Chondrocyte (in vitro differentiated cells): ENCODE measurements at places on chromosomes 16 and 17. TPM values are rescaled to one million over a fixed set of nuclear protein-coding genes. Genes with fewer than 3 reads are reported as not detected.

EVPL gene
- not detected in 3 replicates for total RNA-seq

CRYBA1 gene
- not detected in 3 replicates for total RNA-seq

SPATA22 gene
- total RNA-seq = not detected in 3 replicates

TNP2 gene
- not detected in 3 replicates for total RNA-seq

- no peak for DNase-seq
- peaks cover 8% of the 10 kb centered on the region for H3K27me3 ChIP-seq
- peaks cover 3% of the 10 kb centered on the region for H3K4me1 ChIP-seq
- H3K36me3 ChIP-seq = no peaks in the 10 kb centered on the region
- H3K4me3 ChIP-seq = no peak overlapping the region
Observed at GRCh38 chr16:27112093-27112811, 45.5 kb downstream of the C16orf82 start.

GRCh38 chr17:79799174-79799537 is 2.3 kb upstream of the CBX8 start:
- H3K4me1 ChIP-seq = peaks cover 31% of the 10 kb centered on the region
- peaks cover 1% of the 10 kb centered on the region for H3K36me3 ChIP-seq
- H3K27me3 ChIP-seq = peaks cover 33% of the 10 kb centered on the region
- no peak overlapping the region for H3K4me3 ChIP-seq
- H3K27ac ChIP-seq = no peak overlapping the region
- no peak for DNase-seq

DNA sequence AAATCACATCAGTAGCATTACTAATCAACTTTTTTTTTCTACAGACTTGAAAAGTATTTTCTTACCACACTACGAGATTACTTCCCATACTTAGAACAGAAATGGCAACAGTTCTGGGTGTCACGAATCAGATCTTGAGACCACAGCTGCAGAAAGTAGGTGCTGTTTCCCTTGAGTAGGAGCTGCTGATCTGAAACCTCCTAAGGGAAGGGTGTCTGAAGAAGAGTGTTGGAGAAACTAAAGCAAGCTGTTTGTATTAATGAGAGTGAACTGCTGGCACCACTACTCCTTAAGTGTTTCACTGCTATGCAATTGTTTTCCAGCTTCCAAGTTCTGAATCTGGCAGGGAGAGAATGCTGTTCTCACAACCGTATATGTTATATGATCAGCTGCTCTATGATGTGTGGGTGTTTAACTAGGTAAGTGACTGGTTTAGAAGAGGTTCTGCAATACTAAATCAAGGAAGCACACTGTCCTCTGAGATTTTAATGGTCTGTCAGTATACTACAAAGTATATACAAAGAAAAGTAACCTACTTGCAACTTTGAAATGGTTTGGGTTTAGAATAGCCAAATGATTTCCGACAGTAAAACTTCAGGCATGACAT is 3.3 kb downstream of the ZNF652 start:
- DNase-seq = no peak
- peak overlapping the region; percentile 20 for H3K27ac ChIP-seq
- peaks cover 37% of the 10 kb centered on the region for H3K4me1 ChIP-seq
- H3K27me3 ChIP-seq = no peaks in the 10 kb centered on the region
- H3K4me3 ChIP-seq = no peak overlapping the region

DNA sequence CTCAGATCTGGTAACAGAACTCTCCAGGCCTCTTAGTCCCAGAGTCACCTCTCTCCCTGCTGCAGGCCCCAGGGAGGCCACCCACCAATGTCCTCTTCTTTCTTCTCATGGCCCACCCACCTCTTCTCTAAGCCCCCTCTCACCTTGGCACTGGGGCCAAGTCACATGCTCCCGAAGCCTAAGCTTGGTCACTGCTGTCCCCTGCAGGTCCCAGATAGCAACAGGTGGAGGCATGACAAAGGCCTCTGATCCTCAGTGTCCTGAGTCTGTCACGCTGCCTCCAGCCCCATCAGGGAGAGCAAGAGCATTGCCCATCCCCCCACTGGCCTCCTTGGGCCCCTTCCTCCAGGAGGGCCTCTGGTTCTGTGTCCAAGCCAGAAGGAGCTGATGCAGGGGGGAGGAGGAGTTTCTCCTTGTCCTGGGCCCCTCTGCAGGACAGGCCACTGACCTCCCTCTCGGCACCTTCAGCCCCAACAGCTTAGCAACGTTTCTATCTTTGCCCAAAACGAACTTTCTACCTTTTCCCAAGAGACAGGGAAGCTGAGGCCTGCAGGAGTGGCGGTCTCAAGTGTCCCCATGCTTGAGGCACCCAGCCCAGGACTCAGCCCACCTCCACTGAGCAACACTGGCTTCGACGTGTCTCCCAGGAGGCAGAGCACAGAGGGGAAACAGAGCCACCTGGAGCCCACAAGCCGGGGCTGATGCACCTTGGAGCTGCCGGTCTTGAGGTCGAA is 8.6 kb downstream of the P2RX1 start:
- no peak overlapping the region for H3K4me3 ChIP-seq
- no peaks in the 10 kb centered on the region for H3K36me3 ChIP-seq
- H3K27ac ChIP-seq = no peak overlapping the region
- H3K27me3 ChIP-seq = no peaks in the 10 kb centered on the region
- H3K4me1 ChIP-seq = no peaks in the 10 kb centered on the region

DNA sequence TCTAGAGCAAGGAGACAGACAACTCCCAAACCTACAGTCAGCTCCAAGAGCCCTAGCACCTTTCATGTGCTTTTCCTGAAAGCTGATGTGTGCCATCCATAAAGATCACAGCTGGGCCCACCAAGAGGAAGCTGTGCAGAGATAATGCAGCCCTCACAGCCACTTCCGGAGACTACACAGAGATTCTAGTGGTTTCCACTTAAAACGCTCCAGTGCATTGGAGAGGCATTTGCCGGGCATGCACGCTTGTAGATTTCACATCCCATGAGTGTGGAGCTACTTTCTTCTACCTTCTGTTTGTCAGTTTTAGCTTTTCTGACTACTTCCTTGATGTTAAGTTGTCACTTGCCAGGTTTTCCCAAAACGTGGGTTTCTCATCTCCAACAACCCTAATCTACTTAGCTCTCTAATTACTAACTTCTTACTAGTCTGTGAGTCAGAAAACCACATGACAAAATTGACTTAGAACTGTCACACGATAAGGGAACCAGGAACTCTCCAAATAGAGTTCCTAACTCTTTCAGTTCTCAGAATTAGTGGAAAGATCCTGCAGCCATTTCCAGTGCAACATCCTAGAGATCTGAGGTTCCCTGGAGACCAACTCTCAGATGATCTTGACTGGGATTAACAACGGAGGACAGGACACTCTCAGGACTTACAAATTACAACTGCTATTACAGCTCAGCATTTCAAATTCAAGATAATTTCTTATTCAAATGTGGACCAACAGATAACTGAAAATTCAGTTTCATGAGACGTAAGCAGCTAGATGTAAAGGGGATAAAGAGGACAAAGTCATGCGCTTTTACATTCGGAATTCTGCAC is 28.6 kb downstream of the PMP22 start:
- H3K27me3 ChIP-seq = no peaks in the 10 kb centered on the region
- no peak overlapping the region for H3K27ac ChIP-seq
- peaks cover 43% of the 10 kb centered on the region for H3K36me3 ChIP-seq
- DNase-seq = no peak

DNA sequence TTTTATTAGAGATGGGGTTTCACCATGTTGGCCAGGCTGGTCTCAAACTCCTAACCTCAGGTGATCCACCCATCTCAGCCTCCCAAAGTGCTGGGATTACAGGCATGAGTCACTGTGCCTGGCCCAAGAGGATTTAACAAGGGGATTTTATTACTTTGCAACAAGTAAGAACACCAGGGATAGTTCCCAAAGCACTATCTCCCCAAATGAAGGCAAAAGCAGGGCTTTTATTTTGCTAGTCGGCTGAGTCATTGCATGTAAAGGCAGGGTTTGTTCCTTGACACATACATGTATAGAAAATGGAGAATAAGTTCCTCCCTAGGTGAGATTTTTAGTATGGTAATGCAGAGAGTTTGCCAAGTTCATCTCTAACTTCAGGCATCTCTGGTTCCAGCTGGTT is 24.0 kb downstream of the REXO5 start:
- no peaks in the 10 kb centered on the region for H3K27me3 ChIP-seq
- H3K4me1 ChIP-seq = peaks cover 4% of the 10 kb centered on the region
- H3K4me3 ChIP-seq = no peak overlapping the region
- peaks cover 10% of the 10 kb centered on the region for H3K36me3 ChIP-seq
- H3K27ac ChIP-seq = no peak overlapping the region
- DNase-seq = no peak

- peaks cover 10% of the 10 kb centered on the region for H3K4me1 ChIP-seq
- H3K27ac ChIP-seq = no peak overlapping the region
- H3K36me3 ChIP-seq = peaks cover 8% of the 10 kb centered on the region
- DNase-seq = peak; percentile 47
Observed at GRCh38 chr17:6456321-6456720, 12.1 kb downstream of the PIMREG start.

- H3K4me3 ChIP-seq = peak within 1 kb of the TSS; percentile 69
- H3K36me3 ChIP-seq = peaks cover 2% of the 10 kb centered on the region
- peaks cover 10% of the 10 kb centered on the region for H3K4me1 ChIP-seq
- peaks cover 44% of the 10 kb centered on the region for H3K27me3 ChIP-seq
- H3K27ac ChIP-seq = no peak within 1 kb of the TSS
Observed at GRCh38 chr17:46979147-46979863, at the start of gene RPRML. TSS of gene RPRML (minus strand) at chr17:46979253. CDS start at chr17:46979007, 246 bp downstream.

GRCh38 chr17:3974138-3974687 is 10.0 kb upstream of the ATP2A3 start:
- peaks cover 9% of the 10 kb centered on the region for H3K4me1 ChIP-seq
- H3K4me3 ChIP-seq = no peak overlapping the region
- H3K36me3 ChIP-seq = peaks cover 7% of the 10 kb centered on the region
- peaks cover 9% of the 10 kb centered on the region for H3K27me3 ChIP-seq
- H3K27ac ChIP-seq = no peak overlapping the region
- peak; percentile 79 for DNase-seq
